Activated T-helper 17 cell treated with anti-CD3 and anti-CD28 coated beads, Interleukin-2, amount 50 U/mL, for 72 hours (primary cell): ENCODE measurements at places on chromosomes 7 and 10. TPM values are rescaled to one million over a fixed set of nuclear protein-coding genes. Genes with fewer than 3 reads are reported as not detected.
A peak's percentile ranks its signal among the peaks of the same experiment; 100 is the strongest.

GRCh38 chr7:113394856-113395255, 276.5 kb upstream of the SMIM30 start:
- ATAC-seq = no peak

DNA sequence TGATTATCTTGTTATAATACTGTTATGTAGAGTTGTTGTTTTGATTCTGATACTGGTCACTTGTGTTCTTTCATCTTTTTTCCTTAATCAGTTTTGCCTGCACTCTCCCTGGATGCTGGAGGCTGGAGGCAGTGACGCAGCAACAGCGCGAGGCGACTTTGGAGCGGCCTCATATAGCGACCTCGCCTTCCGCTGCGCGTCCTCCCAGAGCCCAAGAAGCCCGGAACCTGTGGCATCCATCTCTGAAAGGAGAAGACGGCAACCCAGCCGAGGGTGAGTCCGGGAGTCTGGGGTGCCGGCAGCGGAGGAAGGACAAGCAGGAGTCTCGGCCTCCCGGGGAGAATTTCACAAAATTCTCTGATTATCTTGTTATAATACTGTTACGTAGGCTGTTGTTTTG, 161.2 kb downstream of the ZNF33B start:
- ATAC-seq = no peak

DNA sequence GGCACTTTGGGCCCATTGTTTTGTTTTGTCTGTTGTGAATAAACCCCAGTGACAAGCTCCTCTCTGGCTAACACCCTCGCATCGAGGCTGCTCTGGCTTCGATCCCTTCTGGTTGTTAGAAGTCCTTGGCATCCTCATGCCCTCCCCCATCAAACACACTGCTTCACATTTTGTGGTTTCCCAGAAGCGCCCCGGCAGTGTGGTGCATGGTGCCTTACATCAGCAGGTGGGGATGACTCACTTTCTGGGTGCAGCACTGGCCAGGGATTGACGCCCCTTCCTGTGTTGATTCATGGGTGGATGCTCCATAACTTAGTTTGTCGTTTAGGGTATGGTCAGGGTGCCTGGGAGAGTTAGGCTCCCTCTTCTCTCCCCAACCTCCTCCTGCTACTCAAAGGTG, 51.4 kb downstream of the PLPP4 start:
- peak; percentile 34 for ATAC-seq

- no peak for ATAC-seq
Observed at GRCh38 chr7:40371806-40372440, 237.1 kb downstream of the SUGCT start.

DNA sequence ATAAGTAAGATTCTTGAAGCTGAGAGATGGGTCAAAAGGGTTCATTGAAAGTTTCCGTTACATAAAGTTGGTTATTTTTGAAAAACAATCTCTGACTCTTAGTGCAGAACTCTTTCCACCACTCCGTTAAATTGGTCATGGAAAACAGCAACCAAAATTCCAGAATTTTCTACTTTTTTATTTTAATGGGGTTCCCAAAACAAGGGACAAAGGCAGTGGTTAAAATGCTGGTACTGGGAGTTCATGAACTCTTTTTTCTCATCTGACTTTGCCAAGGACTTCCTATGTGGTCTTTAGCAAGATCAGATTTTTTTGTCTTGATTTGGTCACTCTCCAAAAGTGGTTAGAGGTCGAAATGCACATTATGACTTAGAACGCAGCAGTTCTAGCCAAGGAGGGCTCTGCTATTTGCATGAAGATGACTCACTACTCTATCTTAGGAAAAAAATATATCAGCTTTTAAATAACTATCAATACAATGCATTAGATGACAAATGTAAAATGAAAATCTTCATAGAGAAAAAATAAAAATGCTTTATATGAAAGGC, 145.7 kb downstream of the REEP3 start:
- peak; percentile 81 for ATAC-seq

The ICA1 gene
- 9.7 TPM for total RNA-seq

The MYPN gene
- total RNA-seq = 1.1 TPM

The TAS2R5 gene
- total RNA-seq = 2.4 TPM

The AOAH gene
- 1.4 TPM for total RNA-seq

The SLIT1 gene
- 2.0 TPM for total RNA-seq

The JMJD1C gene
- total RNA-seq = 74.5 TPM

The OR2A1 gene
- 0.05 TPM for total RNA-seq
